Uterus (tissue), 4 donors: ENCODE measurements at places on chromosomes 5 and 9.

DNA sequence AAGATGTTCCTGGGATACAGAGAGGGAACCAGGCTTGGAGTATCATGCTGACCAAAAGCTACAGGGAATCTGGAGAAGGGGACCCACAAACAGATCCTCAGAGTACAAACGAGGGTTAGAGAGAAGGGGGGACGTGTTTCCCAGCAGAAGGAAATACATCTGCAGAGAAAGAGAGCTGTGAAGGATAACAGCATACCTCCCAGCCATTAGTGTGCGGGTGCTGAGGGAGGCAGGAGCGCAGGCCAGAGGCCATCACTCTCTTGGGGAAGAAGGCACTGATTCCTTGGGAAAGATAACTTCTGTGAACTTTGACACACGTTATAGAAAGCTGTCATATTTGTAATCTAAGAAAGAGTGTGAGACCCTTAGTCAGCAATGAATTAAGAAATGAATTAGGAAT lies 96.9 kb downstream of the KCNN2 start:
- DNase-seq = no peak

DNA sequence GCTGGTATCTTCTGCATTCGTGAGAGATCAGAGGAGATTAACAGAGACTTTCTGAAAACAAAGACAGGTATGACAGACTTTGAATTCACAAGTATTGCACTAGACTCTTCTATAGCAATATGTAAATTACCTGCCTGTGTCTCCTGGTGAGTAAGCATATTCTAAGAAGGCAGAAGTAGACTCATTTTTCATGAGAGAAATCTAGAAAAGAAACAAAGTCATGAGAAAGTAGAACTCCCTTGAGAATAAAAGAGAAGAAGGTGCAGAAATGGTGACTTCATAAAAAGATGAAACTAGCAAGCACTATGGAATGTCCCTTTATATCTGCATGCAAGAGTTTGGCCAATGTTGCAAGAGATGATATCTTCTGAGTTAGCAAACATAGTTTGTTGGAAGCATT lies 419.8 kb downstream of the DMRT2 start:
- no peak for DNase-seq

DNA sequence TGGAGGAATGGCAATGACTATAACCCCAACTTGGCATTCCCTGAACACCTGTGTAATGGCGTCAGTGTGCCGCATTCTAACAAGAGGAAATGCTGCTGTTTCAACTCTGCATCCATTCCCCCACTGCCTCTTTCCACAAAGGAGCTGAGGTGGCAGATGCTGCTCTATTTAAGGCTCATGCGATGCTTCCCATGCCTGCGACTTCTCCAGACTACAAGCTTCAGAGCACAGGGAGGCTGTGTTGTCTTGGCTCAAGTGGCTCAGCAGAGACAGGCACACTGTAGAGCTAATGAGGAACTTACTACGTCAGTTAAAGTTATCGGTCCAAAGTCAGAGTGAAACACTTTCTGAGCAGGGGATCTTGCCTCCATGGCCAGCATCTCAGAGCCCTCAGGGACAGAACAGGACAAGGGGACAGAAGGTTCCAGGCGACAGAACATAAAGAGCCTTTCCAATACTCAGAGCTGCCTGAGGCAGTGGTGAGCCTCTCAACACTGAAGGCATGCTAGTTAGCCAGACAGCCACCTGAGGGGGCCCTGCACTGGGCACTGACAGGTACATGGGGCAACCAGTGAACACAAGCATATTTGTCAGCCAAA lies 21.8 kb downstream of the TNIP1 start:
- no peak for DNase-seq

- DNase-seq = peak; percentile 24
These were observed 28.4 kb downstream of the ZDHHC11B start for GRCh38 chr5:756171-756570.

- DNase-seq = no peak
These were observed 183.3 kb upstream of the PUM3 start for GRCh38 chr9:3027210-3027609.

DNA sequence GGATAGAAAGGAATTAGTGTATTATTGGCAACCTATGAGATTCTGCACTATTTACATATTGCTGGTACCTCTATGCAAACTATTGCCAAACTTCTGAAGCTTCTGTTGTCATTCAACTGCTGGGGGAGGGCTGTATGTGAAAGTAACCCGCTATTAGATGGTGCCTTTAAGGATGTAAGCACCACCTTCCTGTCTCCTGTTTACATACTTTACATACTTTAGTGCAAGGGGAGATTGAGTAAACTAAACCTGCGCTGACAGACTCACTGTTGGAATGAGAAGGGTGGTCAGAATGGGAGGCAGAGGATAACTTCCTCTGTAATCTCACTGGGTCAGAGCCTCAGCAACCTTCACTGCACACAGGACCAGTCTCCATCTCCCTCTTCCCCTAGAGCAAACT lies 123.8 kb downstream of the NR3C1 start:
- DNase-seq = no peak

DNA sequence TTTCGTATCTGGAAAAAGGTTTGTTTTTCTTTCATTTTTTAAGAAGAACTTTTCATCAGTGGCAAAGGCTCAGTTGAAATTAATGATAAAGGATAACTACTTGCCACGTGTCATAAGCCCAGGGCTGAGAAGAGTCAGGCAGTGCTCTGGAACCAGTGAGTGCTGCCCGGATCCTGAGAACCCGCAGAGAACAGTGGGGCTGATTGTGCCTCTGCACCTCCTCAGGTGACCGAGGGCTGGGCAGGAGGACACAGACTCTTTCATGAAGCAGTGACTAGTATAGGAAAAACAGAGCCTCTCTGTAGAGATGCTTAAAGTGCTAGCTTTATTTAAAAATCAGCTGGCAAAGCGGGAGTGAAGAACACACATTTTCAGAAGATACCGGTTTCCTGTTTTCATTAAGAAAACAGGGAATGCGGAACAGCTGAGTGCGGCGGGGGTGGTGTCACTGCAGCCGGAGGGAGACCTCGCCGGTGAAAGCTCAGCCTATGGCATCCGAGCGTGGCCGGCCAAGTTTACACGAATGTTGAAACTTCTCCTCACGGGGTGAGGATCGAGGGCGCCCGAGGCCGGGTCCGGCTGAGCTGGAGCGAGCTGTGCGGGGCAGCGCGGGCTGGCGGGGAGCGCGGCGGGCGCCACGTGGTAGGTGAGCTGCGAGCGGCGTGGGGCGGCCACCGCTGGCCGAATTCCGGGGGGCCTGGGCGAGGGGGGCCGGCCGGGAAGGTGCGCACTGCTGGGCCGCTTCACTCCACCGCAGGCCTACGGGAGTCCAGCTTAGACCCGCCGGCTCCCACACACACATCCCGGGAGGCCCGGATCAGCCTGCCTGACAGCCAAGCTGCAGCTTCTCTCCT lies 134.7 kb upstream of the DMRT1 start:
- peak; percentile 71 for DNase-seq

GRCh38 chr5:14405267-14405666 lies 176.3 kb upstream of the OTULINL start:
- no peak for DNase-seq

DNA sequence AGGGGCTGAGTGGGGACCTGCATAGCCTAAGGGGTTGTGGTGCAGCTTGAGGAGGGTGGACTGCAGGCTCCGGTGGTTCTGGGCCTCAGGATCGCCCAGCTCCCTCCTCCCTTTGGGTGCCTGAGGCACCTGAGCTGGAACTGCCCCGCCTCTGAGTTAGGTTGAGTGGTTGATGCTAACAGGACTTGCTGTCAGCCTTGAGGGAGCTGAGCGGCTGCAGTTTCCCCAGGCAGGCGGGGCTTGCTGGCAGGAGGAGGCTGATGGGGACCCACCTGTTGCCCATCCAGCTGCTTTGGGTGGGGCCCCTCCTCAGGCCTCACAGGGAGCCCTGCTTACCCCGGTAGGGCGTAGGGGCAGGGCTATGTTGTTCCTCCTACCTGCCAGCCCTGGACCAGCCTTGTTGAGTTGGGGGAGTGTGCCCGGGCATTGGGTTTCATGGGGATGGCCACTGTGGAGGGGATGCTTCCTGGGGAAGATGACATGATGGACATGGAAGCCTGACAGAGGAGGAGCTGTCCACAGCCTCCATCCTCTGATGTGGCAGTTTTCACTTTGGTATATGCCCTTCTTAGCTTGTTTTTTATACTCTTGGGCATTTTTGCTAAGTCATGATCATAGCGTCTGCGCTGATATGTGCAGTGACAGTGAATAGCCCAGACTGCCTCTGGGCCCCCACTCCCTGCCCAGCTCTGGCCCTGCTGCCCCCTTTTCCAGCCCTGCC lies 14.3 kb downstream of the WNK2 start:
- no peak for DNase-seq

GRCh38 chr5:142317173-142317572 lies 7.6 kb downstream of the SPRY4 start:
- DNase-seq = no peak

DNA sequence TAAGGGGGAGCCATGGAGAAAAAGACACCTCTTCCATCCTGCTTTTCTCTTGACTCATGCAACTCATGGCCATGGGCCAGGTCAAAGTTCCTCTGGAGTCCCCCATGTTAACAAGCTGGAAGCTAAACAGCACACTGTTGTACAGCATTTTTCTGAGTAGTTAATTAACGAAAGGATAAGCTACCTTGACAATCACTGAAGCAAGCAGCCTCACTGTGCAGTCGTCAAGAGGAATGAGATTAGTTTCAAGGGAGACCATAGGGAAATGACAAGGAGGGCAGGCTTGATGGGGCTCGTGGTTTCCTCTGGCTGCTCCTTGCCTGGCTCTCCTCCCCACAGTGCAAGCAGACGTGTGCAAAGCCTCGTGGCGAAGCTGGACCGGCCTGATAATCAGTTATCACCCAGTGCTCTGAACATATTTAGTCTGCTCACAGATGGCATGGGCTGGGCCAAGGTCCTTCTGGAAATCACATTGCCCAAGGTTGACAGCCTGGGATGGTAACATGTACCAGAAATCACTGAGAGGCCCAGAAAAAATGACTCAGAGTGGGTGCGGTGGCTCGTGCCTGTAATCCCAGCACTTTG lies 209.5 kb downstream of the SLIT3 start:
- no peak for DNase-seq

- DNase-seq = no peak
These were observed 1134.1 kb downstream of the PTPRD start for GRCh38 chr9:9478741-9479140.

DNA sequence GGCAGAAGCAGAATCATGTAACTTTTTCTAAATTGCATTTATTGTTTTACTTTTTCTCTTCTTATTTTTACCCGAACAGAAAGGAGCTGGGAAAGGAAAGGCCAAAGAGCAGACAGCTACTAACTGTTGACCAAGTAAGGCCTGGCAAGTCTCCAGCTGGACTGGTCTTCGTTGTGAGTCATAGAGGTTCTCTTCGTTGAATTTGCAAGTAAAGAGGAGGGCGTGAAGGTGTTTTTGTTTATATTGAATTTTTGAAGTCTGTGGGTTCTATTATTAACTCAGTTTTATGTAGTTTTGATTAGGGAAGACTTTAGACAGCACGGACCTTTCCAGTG lies 416.5 kb upstream of the CCNH start:
- peak; percentile 70 for DNase-seq

DNA sequence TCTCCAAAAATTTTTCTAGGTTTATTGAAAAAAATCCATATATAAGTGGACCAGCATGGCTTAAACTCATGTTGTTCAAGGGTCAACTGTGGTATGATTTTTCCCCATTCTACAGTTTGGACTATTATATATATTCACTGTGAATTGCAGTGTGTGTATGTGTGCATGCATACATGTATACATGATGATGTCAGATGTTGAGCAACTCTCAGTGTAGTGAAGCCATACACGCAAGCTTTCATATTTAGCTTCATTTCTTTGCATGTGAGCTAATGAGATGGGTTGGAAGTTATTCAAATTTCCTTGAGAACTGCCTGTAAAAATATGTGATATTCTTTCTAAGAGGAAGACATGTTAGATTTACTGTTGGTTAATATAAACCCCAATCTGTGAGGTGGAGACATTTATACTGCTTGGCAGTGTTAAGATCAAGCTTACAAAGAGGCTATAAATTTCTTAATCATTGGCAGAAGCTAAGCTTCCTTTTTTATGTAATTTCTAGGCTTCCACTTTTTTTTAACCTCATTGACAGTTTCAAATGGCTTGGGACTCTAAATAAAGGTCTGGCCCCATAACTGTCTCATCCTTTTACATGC lies 134.8 kb downstream of the GABRG2 start:
- no peak for DNase-seq

DNA sequence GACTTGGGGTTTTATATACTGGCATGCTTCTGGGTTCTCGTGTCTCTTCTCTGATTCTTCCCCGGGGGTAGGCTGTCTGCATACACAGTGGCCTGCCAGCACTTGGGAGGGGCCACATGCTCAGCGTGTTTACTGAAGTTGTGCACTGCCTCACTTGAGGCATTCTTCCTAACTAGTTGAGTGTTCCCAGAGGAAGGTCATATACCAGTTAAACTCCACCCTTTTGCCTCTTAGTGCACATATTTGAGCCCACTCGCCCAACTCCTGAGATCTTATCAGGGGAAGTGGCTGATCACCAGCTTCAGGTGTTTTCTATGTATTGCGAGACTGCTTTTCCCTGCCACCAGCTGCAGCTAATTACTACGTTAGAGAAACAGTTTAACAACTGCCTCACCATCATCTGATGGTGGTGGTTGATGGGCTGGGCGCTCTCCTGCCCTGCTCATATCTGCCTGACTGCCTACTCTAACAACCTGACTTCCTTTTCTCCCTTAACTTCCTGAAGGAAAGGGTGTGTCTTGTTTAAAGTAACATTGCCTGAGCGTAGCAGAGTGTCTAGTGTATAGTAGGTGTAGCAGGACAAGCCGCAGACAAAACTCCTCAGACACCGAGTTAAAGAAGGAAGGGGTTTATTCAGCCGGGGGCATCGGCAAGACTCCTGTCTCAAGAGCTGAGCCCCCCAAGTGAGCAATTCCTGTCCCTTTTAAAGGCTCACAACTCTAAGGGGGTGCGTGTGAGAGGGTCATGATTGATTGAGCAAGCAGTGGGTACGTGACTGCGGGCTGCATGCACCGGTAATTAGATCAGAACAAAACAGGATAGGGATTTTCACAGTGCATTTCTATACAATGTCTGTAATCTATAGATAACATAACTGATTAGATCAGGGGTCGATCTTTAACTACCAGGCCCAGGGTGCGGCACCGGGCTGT lies 60.1 kb upstream of the CLINT1 start:
- DNase-seq = no peak

- DNase-seq = no peak
These were observed 29.5 kb downstream of the C5orf15 start for GRCh38 chr5:133938929-133939328.

DNA sequence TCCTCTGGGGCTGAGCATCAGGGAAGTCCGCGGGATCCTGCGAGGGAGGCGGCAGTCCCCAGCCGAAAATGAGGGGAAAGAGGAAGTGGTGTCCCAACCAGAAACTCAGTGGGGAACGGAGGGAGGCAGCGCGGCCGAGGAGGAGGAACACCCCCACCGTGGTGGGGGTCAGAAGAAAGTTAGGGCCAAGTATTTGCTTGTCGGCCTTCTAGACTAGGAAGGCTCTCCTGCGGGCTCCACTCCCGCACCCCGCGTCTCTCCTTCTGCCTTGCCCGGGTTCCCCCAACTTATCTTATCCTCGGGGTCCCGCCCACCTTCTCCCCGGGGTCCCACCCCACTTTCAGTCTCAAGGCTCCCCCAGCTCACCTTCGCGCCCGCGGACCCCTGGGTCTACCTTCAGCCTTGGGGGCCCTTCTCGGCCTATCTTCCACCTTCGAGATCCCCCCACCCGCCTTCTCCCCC lies 557 bp upstream of the PHF2 start:
- peak; percentile 63 for DNase-seq
